ENCODE measurements at places on chromosomes 16 and 17.

- DNase-seq, result no peak
Measured at GRCh38 chr16:21524068-21524751, 75.2 kb upstream of the METTL9 start.

DNA sequence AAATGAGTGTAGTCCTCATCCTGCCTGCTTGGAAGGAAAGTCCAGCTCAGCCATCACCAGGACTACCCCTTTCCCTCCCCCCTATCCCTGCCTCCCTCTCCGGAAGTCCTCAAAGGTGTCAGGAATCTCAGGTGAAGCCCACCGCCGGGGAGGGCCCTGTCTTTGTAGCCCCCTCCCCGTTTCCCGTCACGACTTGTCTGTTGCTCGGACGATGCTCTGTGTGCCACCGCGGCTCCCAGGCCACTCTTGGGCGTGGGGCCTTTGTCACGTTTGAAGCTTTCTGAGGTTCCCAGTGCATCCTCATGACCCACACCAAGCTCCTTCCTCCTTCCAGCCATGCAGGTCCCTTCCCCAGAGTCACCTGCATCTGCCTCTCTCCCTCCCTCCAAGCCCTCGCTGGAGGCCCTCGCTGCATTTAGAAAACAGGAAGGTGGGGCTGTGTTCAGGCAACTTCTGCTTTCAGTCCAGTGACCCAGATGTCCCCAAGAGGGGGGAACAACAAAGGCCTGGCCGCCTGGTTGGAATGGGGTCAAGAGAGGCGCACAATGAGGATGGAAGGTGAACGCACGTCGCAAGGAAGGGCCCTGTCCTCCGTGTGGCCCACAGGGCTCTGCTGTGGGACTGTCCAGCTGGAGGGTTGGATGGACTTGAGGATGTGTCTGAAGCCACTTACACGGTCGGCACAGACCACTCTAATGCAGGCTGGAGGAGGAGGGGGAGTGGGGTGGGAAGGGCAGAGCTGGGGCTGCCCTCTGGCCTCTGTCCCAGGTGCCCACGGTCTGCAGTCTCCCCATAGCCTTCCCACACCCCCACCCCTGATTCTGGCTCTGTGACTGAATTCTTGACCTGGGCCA lies 59.9 kb downstream of the OR1D5 start:
- DNase-seq, result no peak

DNA sequence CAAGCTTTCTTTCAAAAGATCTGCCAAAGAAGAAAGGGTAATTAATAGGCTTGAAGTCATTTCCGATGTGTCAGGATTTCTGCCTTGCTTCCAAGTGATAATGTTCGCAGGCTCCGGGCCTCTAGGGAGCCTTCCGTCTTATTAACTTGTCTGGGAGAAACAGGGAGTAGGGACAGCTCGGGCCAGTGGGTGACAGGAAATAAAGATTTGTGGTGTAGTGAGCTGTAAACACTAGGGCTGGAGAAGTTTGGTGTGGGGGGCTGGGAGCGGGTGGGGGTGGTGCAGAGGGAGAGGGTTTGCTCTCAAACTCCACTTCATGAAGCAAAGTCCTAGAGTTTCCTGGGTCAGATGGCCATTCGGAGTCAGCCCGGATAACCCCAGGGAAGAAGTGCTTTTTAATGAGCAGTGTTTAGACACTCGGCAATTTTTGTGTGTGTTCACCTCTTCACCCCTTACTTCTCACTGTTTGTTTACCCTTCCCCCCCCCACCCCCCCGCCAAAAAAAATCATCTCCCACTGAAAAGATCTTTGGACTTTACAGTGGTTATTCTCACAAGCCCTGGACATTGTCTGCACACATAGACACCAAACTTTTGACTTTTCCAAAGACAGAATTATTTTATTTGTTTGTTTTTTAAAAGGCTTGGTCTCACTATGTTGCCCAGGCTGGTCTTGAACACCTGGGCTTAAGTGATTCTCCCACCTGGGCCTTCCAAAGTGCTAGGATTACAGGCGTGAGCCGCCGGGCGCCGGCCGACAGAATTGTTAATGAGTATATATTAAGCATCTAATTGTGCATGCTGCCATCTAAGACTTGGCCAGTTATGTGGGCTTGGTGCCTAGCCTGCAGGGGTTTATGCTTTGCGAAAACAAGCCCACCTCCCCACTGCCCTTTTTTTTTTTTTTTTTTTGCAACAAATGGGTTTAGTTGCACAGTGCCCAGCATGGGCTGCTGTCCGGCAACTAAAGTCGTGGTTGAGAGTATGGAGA lies 196.4 kb downstream of the CCDC182 start:
- DNase-seq, result no peak

- no peak for DNase-seq
Measured at GRCh38 chr16:84482001-84482891, 22.2 kb downstream of the MEAK7 start.

GRCh38 chr16:30395992-30396585 lies 869 bp downstream of the ZNF48 start:
- no peak for DNase-seq

- DNase-seq, result no peak
Measured at GRCh38 chr16:73062743-73063733, 15.1 kb upstream of the ZFHX3 start.

DNA sequence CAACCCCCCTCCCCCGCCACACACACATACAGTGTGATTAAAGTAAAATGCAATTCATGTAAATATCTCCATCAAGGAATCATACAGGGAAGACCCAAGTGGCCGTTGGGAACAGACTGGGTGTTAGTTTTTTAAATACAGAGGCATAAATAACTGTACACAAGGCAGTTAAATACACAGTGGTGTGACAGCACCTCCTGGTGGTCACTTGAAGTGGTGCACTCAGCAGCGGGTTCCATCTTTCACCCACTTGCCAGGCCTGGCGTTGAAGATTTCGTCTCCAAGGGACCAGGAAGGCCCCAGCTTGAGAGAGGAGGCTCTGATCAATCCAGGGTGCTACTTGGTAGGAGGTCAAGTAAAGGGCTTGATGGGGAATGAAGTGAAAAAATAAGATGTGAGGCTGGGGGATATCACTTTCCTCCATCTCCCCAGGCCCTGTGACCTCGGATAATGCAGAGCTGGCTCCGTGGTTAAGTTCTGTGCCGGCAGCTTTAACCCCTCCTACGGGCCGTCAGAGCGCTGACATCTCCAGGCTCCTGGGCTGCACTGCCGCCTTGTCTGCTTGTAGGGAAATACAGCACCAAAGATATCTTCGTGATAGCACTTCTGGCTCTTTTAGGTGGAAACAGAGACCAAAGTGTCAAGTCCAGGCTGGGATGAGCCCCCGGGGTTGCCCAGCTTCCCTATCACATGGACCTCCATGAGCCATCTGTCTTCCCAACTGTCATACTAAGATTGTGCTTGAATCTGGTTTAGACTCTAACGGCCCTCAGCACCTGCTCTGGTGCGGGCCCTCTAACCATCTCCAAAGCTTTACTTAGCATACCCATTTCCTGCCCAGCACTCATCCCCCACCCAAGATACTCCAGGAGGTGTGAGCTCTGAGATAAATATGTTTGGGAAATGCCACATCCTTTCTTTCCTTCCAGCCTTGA lies 20.7 kb downstream of the LGALS9 start:
- DNase-seq, result no peak

- DNase-seq, result no peak
Measured at GRCh38 chr16:9465161-9465560, 373.7 kb downstream of the HAPSTR1 start.

- DNase-seq, result no peak
Measured at GRCh38 chr16:89565506-89566372, 5.3 kb downstream of the RPL13 start.

GRCh38 chr16:49474741-49475140 lies 101.1 kb downstream of the C16orf78 start:
- DNase-seq, result no peak

GRCh38 chr17:66675991-66676371 lies 158.9 kb upstream of the CACNG5 start:
- no peak for DNase-seq

GRCh38 chr16:5971106-5971505 lies 873.5 kb upstream of the EEF2KMT start:
- DNase-seq, result no peak

- DNase-seq, result no peak
Measured at GRCh38 chr16:64919929-64920607, 201.8 kb downstream of the CDH11 start.

DNA sequence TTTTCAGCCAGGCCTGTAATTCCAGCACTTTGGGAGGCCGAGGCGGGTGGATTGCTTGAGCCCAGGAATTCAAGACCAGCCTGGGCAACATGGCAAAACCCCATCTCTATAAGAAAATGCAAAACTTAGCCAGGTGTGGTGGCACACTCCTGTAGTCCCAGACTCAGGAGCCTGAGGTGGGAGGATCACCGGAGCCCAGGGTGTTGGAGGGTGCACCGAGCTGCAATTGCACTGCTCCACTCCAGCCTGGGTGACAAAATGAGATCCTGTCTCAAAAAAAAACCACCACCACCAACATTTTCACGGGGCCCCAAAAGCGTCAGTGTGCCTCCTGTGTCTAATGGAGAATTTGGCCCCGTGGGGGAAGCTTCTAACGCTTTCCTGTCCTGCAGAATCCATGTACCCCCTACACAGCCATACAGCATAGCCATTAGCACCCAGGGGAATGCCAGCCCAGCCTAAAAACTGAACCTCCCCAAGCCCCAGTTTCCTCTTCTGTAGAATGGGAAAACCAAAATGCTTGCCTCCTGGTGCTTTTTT lies 22.2 kb upstream of the MAP3K14 start:
- no peak for DNase-seq

DNA sequence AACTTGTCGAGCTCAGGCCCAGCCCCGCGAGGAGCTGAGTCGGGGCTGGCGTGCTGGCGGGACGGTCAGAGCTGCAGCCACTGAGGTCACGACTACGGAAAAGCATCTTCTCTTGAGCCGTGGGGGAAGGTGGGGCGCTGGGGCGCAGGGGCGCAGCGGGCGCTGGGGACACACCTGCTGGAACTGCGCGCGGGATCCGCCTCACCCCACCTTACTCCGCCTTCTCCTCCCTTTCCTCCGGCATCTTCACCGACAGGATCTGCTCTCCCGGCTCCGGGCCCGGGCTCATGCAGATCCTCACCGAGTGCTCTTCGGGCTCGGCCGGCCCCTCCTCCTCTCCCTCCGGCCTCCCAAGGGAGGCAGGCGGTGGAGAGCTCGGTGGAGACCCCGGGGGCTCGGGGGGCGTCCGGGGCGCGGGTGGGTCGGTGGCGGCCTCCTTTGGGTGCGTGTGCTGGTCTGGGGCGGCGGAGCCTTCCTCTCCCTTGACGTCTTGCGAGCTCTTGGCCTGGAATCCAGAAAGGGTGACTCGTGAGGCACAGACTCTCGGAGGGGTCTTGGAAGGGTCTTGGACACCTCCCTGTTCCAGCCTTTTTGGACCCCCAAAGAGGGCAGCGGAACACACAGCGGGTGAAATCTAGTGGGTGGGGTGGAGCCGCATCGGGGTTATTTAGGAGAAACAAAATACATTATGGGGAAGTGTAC lies 81.8 kb upstream of the KIFC3 start:
- DNase-seq, result no peak

GRCh38 chr16:6356911-6357310 lies 975.7 kb upstream of the RBFOX1 start:
- DNase-seq, result no peak

GRCh38 chr16:3458852-3459361 lies 15.4 kb downstream of the NAA60 start:
- no peak for DNase-seq

- no peak for DNase-seq
Measured at GRCh38 chr16:56911771-56912571, 20.0 kb upstream of the HERPUD1 start.

DNA sequence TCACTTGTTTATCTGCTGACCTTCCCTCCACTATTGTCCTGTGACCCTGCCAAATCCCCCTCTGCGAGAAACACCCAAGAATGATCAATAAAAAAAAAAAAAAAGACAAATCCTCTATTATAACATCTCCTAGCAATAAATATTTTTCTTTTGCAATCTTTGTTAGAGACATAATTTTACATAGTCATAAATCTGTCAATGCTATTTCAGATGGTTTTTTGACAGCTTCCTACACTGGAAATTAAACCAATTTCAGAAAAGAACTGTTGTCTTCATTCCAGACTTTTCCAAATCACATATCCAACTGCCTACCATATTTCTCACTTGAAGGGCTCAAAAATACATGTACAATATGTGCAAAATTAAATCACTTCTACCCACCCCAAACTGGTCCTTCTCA lies 3.7 kb downstream of the METTL16 start:
- no peak for DNase-seq

- DNase-seq, result no peak
Measured at GRCh38 chr16:27291106-27291505, 22.5 kb upstream of the NSMCE1 start.

DNA sequence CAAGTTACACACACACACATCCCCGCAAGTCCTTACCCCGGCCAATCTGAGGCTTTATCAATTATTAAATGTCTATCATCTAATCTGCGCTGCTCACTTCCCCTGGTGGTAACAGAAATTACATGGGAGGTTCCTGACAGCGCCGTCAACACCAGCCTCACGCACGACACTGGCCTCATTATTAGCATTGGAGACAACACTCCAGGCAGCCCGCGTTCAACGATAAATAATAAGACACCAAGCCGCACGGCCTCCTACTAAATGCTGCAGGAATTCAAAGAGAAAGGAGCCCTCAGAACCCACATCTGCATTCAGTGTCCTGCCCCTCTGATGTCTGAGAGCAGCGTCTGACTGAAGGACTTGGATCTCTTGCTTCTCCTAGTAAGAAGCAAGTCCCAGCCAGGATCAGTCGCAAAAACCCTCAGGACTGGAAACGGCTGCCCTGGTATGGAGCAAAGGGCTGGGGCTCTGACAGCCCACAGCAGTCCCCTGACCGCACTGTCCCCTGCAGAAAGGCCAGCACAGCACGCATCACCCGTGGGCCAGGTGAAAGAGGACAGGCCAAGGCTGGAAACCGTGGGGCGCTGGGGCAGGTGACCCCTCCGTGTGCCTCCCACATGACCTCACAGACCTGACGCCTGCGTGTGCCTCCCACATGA lies 7.6 kb upstream of the RPH3AL start:
- DNase-seq, result no peak

DNA sequence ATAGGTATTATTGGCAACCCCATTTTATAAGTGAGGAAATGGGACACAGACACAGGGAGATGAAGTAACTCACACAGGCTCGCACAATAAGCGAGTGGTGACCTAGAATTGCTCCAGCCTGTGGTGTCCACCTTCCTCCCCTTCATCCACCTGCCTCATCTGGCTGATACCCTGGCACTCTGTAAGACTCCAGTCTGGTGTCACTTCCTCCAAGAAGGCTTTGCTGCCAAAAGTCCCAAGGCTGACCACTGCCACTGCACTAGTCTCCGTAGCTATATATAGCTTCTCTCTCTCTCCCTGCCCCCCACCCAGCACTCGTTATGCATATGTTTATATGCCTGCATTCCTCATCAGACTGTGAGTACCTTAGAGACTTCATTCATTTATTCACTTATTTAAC lies 66.1 kb upstream of the SREBF1 start:
- no peak for DNase-seq
